ENCODE measurements at places on chromosomes 16 and 17.

DNA sequence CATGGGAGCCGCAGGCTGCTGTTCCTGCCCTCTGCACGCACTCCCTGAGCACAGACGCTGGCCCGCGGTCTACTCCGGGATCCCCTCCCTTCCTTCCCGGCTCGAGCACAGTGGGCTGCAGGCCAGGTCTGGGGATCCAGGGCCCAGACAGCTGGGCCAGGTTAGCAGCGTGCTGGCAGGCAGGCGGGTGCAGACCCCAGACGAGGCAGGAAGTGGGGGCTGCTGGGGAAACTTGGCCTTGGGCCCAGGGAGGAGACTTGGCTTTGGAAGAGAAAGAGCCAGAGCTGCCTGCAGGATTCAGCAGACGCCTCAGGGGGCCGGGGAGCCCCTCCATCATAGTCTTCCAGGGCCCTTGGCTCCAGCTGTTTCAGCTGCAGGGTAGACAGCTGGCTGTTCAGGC, 30.2 kb upstream of the ABCC3 start:
- no peak for DNase-seq

- DNase-seq = no peak
Observed at GRCh38 chr17:76449126-76449525, 3.8 kb downstream of the UBE2O start.

DNA sequence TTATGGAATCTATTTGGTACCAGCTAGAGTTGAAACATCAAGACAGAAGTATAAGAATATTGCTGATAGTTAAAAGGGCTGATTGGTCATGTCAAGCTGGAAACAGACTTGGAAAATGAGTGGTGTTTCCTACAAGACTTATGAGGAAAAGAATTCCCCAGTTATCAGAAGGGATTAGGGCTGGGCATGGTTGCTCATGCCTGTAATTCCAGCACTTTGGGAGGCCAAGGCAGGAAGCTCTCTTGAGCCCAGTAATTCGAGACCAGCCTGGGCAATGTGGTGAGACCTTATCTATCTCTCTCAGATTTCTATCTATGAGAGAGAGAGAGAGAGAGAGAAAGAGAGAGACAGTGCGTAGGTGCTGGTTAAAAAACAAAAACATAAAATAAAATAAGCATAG, 139.5 kb upstream of the PMFBP1 start:
- no peak for DNase-seq

GRCh38 chr17:76405607-76405966, 21.2 kb downstream of the SPHK1 start:
- no peak for DNase-seq

DNA sequence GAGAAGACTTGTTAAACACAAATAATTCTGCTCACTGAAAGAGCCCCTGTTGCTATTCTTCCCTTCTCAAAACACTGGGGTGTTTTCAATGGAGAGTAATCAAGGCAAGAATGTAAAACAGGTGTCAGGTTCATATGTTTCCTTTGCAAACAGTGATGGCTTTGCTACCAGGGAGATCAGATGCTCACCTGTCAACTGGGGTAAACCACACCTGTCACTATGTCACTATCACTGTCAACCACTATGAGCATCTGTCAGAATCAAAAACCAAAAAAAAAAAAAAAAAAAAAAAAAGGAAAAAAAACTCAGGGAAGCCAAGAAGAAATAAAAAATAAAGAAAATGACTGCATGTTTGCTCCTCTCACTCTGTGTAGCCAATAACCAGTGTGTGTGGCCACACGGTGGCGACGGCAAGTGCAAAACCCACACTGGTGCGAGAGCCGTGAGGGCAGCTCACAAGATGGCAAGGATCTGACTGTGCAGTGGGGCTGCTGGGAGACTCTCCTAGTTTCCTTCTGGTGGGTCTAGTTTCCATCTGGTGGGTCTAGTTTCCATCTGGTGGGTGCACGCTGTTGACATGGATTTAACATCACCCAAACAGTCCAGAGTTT, 22.7 kb downstream of the USP22 start:
- DNase-seq = no peak

GRCh38 chr17:50850640-50851039, 15.3 kb downstream of the WFIKKN2 start:
- no peak for DNase-seq

- no peak for DNase-seq
Observed at GRCh38 chr16:57844416-57845030, 42.2 kb upstream of the KIFC3 start.

- no peak for DNase-seq
Observed at GRCh38 chr16:80273635-80274538, 266.9 kb upstream of the DYNLRB2 start.

GRCh38 chr17:7204336-7204735, 15.3 kb downstream of the DLG4 start:
- no peak for DNase-seq

DNA sequence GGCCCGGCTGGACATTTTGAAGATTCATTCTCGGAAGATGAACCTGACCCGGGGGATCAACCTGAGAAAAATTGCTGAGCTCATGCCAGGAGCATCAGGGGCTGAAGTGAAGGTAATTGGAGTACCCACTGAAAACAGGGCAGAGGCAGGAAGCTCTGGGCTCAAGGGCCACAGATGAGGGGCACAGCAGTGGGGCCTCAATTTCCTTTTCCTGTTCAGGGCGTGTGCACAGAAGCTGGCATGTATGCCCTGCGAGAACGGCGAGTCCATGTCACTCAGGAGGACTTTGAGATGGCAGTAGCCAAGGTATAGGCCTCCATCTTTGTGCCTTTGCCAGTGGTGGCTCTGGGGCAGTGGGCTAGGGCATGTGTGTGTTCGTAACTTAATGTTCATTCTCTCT, 4.0 kb upstream of the FTSJ3 start:
- no peak for DNase-seq

- DNase-seq = no peak
Observed at GRCh38 chr17:76410328-76410965, 26.0 kb downstream of the SPHK1 start.

Measured in GF-D8 (cell line).